ENCODE measurements at places on chromosomes 11 and 22.
A peak's percentile ranks its signal among the peaks of the same experiment; 100 is the strongest.

- DNase-seq = peak; percentile 56
Measured at GRCh38 chr22:39309881-39310714, 9.3 kb downstream of the RPL3 start.

DNA sequence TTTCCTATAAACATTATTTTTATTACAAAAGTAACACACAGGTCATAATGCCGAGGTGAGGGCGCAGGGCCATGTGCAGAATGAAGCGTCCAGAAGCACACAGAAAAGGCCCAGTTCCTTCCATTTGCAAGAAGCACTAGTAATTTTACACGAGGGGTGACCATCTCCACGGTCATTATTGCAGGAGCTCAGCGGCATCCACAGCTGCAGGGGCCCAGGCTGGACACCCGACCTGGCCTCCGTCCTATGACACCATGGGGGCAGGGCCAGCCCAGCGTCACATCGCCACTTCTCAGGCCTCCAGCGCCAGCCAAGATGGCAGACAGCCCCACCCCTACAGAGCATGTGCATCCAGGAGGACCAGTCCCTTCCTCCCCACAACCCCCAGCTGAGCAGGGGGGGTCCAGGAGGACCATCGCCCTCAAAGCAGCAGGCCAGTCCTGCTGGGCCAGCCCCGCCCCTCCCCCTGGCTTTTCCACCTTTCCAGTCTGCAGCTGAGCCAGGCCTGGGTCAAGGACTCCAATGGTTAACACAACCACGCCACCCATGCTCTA is 3.5 kb downstream of the IGF2 start:
- DNase-seq = no peak

DNA sequence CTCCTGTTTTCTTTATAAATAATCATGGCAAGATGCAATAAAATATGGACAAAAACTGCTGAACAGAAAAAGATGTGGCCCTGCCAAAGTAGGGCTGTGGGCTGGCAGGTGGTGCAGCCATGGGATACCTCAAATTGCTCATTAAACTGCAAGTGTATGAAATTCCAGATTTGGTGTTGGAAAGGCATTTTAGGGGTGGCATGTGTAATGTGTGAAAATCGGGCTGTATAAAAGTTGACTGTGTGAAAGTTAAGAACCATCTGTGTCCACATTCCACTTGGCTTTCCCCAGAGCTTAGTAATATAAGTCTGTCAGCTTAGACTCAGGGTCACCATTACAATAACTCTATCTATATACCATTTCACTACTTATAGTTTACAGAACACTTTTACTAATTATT is 34.8 kb upstream of the FZD4 start:
- no peak for DNase-seq

- DNase-seq = no peak
Measured at GRCh38 chr11:109236188-109236587, 185.8 kb upstream of the C11orf87 start.
